Stimulated activated naive CD8-positive, alpha-beta T cell treated with anti-CD3 and anti-CD28 coated beads, Interleukin-15, amount 100 ng/mL, for 72 hours (primary cell): ENCODE measurements at places on chromosomes 2 and 18.

DNA sequence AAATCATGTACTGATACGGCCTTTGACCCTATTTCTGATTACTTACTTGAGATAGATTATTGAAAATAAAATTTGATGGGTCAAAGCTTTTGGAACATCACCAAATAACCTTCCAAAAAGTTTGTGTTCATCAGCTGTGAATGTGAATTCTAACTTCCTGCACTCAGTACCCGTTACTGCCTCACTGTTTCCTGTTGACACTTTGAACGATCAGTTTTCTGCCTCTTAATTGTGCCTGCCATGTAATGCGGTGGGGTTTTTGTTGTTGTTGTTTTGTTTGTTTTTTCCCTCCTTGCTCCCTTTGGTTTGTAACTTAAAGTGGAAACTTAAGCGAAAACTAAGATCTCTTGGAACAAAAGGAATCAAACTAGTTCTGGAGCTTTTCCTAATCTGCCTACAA lies 18.9 kb downstream of the ATG16L1 start:
- no peak for DNase-seq

DNA sequence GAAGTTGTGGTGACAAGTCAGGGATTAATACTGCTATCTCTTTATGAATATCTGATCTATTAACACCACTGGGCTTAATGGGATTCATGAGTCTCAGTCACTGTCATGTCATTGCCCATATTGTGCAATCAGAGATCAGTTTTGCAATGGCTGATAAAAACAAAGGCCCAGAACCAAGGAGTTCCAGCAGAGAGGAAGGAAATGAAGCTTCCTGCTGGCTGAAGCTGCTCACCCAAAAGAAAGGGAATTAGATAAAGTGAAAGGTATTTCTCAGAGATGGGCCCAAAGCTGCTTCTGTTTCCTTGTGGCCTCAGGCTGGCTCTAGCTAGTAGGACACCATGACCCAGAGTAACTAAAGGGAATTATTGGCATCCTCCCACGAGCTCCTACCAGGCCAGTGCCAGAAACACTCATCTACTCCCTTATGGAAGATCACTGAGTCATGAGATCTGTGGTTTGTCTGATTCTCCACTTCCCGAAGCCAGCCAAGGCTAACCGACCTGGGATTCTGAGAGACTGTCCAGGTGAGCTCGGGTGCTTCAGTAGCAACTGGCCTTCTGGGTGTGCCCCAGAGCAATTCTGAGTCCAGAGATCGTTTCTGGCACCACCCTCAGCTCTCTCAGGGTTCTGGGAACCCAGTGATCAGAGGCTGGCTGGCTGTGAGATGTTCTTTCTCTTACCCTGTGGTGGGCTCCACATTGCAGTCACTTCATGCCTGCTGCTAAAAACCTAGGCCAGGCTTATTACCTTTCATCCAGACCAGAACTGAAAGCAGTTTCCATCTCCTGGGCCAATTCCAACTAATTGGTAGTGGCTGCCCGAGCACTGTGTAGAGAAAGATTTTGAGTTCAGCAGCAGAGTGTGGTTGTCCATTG lies 129.5 kb upstream of the PELI1 start:
- no peak for DNase-seq

DNA sequence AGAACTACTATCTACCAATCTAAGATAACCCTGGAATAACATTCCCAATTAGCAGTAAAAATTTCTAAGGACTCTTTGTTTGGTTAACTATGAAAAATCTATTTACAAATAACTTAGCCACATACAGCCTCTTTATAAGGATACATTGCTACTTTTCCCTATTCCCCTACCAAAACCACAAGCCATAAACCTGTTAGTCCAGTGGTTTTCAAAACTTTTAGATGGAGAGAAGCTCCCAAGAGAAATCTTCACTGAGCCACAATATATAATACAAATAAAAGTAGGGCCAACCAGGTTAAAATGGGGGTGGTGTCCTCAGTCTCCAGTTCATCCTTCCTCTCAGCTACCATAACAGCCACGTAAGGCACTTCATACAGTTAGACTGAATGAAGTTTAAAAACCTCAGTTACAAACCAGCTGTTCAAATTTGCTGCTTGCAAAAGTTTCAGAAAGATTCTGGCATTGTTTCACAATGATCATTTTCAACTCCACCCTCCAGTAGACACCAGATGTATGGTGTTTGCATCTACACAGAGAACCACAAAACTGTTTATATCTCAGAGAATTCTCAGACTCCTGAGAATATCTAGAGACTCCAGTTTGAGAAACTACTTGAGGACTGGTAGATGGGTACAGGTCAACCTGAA lies 26.0 kb downstream of the SOS1 start:
- DNase-seq, result no peak

- no peak for DNase-seq
These were observed 74.7 kb downstream of the EIPR1 start for GRCh38 chr2:3302751-3303582.

- DNase-seq, result no peak
These were observed 267.6 kb upstream of the RAB12 start for GRCh38 chr18:8341481-8342230.
